ENCODE measurements at places on chromosomes 6 and 20. TPM values are rescaled to one million over a fixed set of nuclear protein-coding genes. Genes with fewer than 3 reads are reported as not detected.

C6orf15 gene
- polyA plus RNA-seq: not detected

TGM2 gene
- 12.8 TPM for polyA plus RNA-seq

ARMC12 gene
- polyA plus RNA-seq: 1.1 TPM

PEX7 gene
- 8.9 TPM for polyA plus RNA-seq

HLA-DMB gene
- polyA plus RNA-seq: 3.0 TPM
